Stimulated activated memory B cell treated with anti-CD40 and anti-IgM and Interleukin-4, amounts not matched to agents 10 μg/mL and 1 μg/mL and 100 μg/mL, for 72 hours (primary cell): ENCODE measurements at places on chromosomes 5 and 9.
A peak's percentile ranks its signal among the peaks of the same experiment; 100 is the strongest.

DNA sequence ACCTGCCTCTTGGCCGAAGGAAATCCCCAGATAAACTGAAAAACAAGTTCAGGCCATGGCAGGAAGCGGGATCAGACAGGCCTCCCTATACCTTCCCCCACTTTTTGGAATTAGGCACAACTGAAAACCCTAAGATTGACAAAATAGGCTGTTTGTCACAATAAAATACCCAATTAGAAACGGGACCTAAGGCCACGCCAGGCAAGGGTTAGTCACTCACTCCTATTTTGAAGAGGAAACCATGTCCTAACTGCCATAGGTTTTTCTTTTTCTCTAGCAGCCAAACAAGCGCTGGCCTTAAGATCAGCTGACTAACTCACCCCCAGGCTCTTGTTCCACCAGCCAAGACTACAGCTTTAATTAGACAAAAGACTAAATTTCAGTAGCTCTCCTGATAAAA lies 11.9 kb downstream of the FBP2 start:
- ATAC-seq, result no peak

DNA sequence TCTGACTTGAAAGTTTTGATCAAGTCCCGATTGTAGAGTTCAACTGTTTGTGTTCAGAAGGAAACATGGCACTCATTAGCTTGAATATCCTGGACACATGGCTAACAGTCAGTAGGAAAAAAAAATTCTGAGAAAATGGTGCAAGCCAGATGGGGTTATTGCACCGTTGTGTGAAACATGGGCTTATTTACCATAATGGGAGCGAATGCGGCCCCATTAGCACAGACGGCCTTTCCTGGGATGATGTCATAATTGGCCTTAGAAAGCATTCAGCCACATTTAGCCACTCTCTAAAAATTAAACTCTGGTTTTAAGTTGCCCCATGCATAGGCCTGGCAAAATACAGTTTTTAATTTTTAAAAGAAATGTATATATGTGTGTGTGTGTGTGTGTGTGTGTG lies 112.1 kb downstream of the IRX2 start:
- ATAC-seq, result no peak

GRCh38 chr5:100841358-100842076 lies 61.6 kb downstream of the ST8SIA4 start:
- no peak for ATAC-seq

GRCh38 chr5:170105642-170106611 lies at the start of gene FOXI1:
FOXI1 (plus strand) TSS chr5:170105897; CDS start chr5:170105958, 61 bp downstream.
- ATAC-seq, result peak; percentile 17

DNA sequence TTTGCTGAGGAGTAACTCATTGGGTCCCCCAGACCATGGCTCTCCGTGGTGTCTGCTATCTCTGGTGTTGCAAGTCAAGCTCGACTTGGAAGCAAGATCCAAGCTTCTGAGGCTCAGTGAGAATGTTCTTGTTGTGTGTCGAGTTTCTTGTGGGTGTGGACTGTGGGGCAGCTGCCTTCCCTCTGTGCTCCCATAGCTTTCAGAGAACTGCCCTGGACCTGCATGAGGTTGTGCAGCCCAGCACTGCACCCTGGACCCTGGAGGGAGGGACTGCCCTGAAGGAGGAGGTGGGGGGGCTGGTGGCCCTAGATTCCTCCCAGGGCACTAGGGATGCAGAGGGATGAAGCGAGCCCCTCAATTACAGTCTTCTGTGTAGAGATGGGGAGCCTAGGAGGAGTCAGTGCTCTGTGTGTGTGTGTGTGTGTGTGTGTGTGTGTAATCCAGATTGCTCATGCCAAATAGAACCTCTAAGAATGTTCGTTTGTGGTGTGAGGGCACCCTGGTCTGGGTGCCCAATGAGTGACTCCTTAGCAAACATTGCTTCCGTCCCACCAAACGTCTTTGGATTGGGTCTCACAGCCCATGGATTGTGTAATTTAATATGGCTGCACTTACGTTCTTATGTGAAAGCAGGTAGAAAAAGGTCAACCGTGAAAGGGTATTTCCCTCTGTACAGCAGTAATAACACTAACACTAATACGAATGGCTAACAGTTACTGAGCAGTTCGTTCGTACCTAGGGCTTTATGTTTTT lies 143.3 kb upstream of the LMX1B start:
- ATAC-seq, result peak; percentile 79

DNA sequence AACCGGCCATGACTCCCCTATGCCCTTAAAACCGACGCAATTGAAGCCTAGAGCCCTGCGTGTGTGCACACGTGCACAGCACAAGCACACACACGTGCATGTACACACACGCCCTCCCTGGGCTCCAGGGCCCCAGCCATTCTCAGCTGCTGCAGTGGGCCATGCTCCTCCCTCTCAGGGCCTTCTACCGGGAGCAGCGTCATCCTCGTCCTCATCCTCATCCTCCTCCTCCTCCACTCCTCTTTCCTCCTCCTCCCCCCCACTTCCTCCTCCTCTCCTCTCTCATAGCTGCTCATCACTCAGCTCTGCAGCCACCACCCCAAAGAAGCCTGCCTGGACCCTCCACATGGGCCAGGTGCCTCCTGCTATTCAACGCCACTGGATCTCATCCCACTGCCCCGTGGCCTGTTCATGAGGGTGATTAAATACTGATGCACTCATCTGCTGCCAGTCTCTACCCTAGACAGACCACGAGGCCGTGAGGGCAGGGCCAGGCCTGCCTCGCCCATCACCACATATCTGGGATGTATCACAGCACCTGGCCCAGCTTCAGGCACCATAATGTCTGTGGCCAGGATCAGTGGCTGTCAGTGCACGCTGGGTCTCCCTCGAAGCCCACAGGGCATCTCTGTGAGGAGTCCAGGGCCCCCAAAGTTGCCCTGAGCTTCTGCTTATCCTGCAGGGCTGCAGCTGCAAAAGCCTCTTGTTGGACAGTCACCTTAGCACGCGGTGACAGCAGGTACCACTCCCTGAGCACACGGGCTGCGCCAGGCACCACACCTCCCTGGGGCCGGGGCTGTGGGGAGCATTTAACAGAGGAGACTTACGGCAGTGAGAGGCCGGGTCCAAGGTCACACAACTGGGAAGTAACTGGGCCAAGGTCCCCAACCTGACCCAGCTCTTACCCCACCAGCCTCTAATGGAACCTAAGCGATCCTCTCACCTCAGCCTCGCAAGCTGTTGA lies 9.8 kb downstream of the FAM78A start:
- no peak for ATAC-seq

DNA sequence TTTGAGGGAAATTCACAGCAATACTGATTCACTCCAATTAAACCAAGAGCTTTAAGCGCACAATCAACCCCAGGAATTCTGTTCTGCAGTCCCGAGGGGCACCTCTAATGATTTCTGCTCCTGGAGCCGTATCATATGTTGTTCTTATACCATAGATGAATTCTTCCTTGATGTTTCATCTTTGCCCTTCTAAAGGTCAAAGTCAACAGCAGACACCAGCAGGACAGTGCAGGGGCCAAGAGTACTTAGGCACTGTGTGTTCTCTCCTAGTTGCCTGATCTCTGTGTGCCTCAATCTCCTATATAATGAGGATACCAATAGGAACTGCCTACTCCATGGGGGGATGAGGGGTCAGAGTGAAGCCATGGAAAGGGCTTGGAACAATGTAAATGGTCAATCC lies 16.5 kb downstream of the EPB41L4B start:
- ATAC-seq, result no peak

GRCh38 chr5:34721327-34721726 lies 65.2 kb downstream of the RAI14 start:
- no peak for ATAC-seq

DNA sequence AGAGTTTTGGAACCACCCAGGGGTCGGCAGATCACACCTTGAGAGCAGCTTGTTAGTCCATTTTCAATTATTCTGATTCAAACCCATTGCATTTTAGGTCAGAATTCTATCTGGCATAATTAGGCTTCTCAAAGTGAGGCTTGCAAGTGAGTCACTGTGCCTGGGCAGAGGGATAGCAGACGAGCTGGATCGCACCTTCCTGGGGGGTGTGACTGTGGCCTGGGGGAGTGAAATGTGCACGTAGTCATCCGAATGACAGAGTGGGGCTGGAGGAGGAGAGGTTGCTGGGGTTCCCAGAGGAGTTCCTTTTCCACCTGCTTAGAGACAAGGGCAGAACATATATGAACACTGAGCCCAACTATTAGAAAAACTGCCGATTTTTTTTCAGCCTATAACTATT lies 31.7 kb downstream of the SPACA9 start:
- no peak for ATAC-seq

DNA sequence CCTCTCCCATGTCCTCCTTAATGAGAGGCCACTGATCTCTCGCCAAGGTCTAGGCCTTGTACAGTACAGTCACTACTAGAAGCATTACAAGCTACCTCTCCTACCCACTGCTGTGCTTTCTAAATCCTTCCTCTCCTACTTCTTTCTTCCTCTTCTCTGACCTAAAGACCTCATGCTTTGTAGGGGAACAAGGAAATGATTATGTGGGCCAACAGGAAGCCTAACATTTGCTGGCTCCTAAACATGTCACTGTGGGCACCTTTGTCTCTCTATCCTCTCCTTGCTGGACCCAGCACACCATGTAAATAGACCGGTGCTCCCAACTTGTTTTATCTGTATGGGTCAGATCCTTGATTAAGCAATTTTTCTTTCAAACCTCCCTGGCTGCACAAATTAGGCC lies 16.7 kb downstream of the SLC28A3 start:
- no peak for ATAC-seq

DNA sequence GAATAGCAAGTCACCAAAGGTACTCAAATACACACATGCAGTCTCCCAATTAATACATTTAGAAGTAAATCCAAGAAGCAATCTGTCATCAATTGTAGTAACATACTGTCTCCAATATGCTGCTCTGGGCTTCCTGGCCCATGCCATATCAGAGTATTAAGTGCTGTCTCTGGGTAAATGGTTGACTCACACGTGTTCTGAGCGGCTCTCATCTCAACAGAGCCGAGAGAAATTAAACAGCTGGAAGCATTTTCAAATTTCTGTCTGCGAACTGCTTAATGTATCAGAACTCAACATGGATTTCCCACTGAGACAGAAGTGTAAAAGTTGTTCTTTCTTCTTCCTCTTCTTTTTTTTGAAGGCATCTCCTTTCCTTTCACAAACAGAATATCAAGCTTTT lies 247.3 kb upstream of the TAS2R1 start:
- ATAC-seq, result no peak

- ATAC-seq, result peak; percentile 13
Observed at GRCh38 chr5:89827359-89827758, 582.2 kb downstream of the CETN3 start.

DNA sequence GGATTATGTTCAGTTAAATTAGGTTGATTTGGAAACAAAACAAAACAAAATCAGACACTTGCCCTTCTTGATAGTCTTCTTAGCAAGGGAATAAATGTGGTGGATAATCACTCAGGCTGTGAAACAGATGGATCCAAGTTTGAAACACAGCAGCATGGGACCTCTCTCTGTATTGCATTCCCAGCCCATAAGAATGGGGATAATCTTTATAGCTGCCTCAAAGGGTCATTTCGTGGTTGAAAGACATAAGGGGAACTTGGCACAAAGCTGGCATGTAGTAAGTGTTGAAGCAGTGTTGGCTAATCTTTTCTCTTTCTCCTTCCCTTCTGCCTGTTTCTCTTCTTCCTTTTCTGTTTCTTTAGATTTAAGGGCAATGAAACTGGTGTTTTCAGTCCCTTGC lies 333.9 kb upstream of the TLE4 start:
- ATAC-seq, result no peak

DNA sequence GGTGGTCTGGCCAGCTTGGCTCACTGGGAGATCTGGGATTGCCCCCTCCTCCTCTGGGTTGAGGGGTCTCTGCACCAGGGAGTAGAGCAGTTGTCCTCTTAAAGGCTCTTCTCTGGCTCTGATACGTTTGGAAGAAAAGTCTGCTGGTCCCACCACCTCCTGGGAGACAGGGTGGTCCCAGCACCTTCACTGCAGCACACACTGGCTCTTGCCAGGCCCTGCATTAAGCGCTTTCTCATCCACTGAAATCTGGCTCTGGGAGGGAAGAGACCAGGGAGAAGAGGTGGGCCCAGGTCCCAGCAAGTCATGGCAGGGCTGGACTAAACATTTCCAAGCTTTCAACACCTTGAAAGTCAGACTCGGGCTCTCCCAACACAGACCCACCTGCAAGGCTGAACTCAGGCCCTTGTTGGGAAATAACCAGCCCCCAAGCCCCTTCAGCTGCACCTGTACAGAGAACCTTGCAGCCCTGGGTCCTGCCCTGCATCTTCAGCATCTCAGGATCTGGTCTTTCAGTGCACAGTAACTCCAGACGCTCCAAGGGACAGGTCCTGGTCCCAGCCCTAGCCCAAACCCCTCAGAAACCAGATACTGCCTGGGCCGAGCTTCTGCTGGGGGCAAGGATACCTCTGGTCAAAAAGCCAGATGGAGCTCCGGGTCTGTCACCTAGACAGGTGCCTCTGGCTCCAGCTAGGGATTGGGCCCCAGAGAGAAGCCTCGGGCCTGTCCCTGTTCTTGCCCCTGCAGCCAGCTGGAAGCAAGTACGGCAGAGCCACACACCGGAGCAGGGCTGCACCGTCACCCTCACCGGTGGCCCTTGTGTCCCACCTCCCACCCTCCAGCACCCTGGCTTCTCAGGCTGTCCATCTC lies 134.5 kb downstream of the DAB2IP start:
- no peak for ATAC-seq

DNA sequence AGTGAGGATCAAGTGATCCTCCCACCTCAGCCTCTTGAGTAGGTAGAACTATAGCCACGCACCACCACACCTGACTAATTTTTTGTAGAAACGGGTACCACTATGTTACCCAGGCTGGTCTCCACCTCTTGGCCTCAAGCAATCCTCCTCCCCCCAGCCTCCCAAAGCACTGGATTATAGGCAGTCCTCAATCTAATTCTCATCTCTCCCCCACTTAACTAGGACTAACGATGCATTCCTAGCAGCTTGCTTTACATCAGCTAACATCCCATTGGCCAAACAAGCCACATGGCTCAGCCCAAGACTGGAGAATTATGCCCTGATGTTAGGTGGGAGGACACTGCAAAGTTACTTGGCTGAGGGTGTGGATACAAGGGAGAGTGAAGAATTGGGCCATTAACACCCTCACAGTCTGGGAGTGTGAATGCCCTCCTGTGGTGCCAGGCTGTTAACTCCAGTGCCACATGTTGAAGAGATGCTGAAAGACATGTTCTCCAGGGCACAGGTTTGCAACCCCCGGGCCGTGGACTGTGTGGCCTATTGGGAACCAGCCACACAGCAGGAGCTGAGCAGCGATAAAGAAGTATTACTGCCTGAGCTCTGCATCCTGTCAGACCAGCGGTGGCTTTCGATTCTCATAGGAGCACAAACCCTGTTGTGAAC lies 5.3 kb upstream of the ZNF367 start:
- no peak for ATAC-seq

DNA sequence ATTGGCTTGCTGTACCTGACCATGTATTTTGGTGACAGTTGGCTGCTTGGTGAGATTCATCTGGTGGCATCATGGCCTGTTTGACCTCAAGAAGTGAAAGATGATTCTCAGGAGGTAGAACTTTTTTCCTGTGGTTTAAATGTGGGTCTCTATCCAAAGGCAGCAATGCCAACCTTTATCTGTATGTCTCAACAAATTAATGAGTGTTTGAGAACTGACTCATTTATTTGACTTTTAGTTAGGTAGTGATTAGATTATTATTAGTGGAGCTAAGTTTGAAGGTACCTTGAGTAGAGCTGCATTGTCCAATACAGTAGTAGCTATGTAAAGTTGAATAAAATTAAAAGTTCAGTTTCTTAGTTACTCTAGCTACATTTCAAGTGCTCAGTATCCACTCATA lies 48.2 kb downstream of the TLE4 start:
- ATAC-seq, result no peak

- ATAC-seq, result no peak
Observed at GRCh38 chr9:37281541-37281940, 141.0 kb upstream of the GRHPR start.
